ENCODE measurements at places on chromosomes 7 and 10.

DNA sequence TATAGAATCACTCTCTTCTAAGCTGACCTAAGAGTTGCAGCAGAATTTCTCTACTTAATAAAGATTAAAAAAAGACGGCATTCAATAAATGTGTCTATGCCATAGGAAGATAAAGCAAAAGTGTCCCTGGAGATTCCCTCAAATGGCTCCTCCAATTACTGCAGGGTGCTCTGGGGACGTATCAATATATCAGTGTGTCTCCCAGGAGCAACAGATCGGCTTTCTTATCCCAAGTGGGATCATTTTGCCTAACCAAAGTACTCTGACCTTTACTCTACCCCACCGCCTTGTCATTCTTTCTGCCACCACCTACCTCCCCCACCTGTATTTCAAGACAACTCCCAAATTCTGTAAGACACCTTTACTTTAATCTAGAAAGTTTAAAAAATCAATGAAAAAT, 202.0 kb upstream of the SEMA3C start:
- DNase-seq = no peak

GRCh38 chr7:79504607-79505389, 51.3 kb upstream of the MAGI2 start:
- peak; percentile 18 for DNase-seq

- no peak for DNase-seq
These were observed 111.4 kb upstream of the NANOS1 start for GRCh38 chr10:118918116-118918515.

DNA sequence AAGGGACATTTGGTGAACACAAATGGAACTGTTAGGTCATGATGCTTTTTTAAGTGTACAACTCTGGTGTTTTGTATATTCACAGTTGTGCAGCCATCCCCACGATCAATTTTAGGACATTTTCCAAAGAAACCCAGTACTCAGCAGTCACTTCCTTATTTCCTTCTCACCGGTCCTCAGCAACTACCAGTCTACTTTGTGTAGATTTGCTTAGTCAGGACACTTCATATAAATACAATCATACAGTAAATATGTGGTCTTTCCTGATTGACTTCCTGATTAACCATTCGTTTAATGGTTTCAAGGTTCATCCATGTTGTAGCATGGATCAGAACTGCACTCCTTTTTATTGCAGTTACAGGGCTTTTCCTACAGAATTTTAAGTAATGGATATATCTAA, 14.4 kb downstream of the SGPL1 start:
- no peak for DNase-seq

- no peak for DNase-seq
These were observed at the start of gene ZNF727 for GRCh38 chr7:64045301-64046040. ZNF727 (plus strand) TSS chr7:64045434; CDS start chr7:64045622, 188 bp downstream.

Measured in Caki2 (cell line).